ENCODE measurements at places on chromosomes 7 and 10. TPM values are rescaled to one million over a fixed set of nuclear protein-coding genes. Genes with fewer than 3 reads are reported as not detected.

Gene CHST15
- 31.9 TPM for total RNA-seq

Gene GARIN1A
- 0.71 TPM for total RNA-seq

Gene ACSM6
- not detected for total RNA-seq

Gene POU6F2
- not detected for total RNA-seq

Gene LIPF
- not detected for total RNA-seq

Gene CALHM3
- not detected for total RNA-seq

Gene FAM25C
- 0.92 TPM for total RNA-seq

Gene VSTM2A
- not detected for total RNA-seq

Gene SORCS1
- total RNA-seq = not detected

All from foreskin keratinocyte (primary cell).